ENCODE measurements at places on chromosomes 6 and 20. TPM values are rescaled to one million over a fixed set of nuclear protein-coding genes. Genes with fewer than 3 reads are reported as not detected.

- no peak for ATAC-seq
Measured at GRCh38 chr20:62717933-62718332, 9.3 kb downstream of the NTSR1 start.

Gene PI3
- total RNA-seq, result not detected

DNA sequence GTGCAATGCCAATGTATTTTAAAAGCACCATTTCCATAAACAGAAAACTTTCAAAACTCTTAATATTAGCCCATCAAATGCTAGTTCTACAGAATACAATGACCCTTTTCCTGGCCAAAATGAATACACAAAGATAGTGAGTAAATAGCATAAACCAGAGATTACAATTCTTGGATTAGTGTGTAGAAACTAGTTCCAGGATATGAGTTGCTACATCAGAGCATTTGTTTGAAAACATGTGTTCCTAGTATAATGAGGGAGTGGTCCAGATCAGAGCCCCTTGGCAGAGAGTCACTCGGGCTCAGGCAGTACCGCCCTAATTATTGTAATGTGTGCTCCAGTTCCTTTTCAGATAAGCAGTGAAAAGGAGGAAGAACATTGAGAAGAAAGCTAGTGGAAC is 63.7 kb upstream of the COL21A1 start:
- ATAC-seq, result no peak

DNA sequence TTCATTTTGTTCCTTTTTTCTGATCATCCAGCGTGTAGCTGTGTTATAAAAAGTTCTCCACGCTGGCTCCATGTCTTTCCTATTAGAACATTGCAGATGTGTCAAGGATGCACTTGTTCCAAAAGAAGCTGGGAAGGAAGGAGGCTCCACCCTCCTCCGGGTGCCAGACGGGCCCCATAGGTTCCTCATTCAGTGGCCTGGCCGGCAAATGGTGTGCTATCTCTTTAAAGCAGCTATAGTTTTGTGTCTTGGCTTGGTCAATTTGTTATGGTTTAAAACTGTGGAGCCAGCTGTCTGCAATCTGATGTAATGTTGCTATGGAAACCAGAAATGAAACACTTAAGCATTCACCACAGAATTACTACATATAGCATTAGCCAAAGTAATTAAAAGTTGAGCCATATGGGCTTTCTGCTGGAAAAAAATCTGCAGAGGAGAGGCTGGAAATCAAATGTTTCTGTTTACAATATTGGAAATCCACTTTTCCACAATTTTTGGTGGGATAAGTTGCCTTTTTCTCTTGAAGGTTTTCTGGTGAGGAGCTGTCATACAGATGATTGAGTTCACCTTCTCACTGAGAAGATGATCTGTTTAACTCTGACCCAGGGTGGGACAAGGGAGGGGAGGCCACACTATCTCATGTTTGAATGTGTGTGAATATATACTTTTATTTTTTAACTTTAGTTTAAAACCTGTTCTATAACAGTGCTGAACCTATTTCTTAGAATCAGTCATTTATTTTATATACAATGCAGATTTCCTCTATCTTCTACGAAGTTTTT is 167.4 kb downstream of the SASH1 start:
- peak; percentile 49 for ATAC-seq

Gene HTR1B
- total RNA-seq, result not detected

- no peak for ATAC-seq
Measured at GRCh38 chr6:44261581-44261980, 3.8 kb downstream of the NFKBIE start.

- ATAC-seq, result no peak
Measured at GRCh38 chr6:24394061-24394779, 8.5 kb upstream of the MRS2 start.

DNA sequence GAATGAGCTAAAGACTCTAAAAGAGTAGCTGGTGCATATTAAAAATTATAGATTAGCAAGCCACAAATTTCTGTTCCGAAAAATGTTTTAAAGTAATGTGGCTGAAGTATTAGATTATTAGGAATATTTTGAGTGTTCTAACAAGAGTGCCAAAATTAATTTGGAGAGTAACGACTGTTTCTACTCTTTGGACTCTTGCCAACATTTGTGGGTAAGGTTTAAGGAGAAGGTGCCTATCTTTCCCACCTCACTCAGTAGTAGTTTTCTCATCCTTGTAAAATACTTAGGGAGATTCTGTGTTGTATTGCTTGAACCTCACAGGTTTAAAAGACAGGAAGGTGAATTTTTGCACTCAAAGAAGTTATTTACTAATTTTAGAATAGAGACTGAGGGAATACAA is 5.0 kb downstream of the HSF2 start:
- no peak for ATAC-seq

- peak; percentile 92 for ATAC-seq
Measured at GRCh38 chr6:20319520-20320357, 81.9 kb upstream of the E2F3 start.

GRCh38 chr6:46419576-46420002 is 71.7 kb downstream of the RCAN2 start:
- ATAC-seq, result no peak

Gene SLC22A3
- total RNA-seq, result 0.11 TPM

DNA sequence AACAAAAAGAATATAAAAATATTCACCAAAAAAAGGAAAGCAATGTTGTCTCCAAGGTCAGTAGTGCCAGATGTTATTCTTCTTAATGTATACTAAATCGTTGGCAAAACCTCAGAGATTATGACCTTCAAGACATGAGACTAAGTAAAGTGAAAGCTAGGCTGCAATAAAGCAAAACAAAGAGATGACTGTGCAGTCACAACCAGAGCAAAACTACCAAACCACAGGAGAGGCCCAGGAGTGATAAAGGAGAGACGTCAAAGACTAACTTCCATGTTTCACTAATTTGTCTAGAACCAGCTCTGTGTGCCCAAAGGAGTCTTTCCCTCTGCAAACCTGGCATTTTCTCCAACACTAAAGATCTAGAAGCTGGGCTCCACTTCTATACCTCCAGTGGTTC is 155.9 kb upstream of the POU3F2 start:
- ATAC-seq, result no peak

Gene SCRT2
- not detected for total RNA-seq

GRCh38 chr6:159331451-159331850 is 162.3 kb downstream of the FNDC1 start:
- ATAC-seq, result no peak

Gene RAB5IF
- 186 TPM for total RNA-seq

- no peak for ATAC-seq
Measured at GRCh38 chr6:156279261-156279969, 497.8 kb upstream of the ARID1B start.

Gene NOTCH4
- total RNA-seq, result 0.73 TPM

GRCh38 chr20:2751878-2752566 is 48.4 kb downstream of the CPXM1 start:
- ATAC-seq, result peak; percentile 63

- no peak for ATAC-seq
Measured at GRCh38 chr6:81476881-81477280, 275.6 kb downstream of the TENT5A start.

Gene SASH1
- total RNA-seq, result 1.8 TPM

Gene SPATS1
- total RNA-seq, result not detected

GRCh38 chr6:132648356-132648755 is 10.6 kb downstream of the TAAR1 start:
- ATAC-seq, result peak; percentile 80

DNA sequence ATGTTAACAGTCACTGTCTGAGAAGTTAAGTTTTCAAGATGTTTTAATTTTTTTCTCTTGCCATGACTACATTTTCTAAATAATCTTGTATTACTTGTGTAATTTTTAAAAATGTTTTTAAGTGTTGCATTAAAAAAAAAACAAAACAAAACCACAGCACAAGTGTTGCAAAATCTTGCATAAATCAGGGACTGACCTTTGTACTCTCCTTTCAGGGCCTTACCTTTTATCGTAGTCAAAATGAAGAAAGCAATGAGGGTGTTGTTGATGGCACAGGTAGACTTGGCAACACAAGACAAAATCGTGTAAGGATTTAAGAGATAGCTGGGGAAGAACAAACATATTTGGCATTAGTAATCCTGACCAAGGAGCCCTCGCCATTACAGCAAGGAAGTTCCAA is 42.5 kb downstream of the PIGU start:
- ATAC-seq, result no peak

- no peak for ATAC-seq
Measured at GRCh38 chr6:61192610-61193009, 1093.4 kb downstream of the KHDRBS2 start.

DNA sequence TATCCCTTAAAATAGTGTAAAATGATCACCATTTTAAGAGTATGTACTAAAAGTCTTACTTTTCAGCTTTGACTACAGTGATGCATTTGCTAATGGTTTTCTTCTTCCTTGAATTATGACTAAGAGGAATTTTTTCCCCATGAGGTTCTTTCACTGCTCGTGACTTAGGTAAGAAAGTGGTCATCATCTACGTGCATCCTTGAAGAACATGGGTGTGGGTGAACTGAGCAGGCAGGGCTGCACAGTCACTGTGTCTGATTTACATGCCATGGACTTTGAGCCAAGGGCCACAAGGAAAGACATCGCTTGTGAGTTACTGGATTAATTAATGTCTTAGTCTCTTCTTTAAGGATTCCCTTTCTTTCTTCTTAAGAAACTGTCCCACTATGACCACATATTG is 33.3 kb downstream of the NQO2 start:
- peak; percentile 45 for ATAC-seq

DNA sequence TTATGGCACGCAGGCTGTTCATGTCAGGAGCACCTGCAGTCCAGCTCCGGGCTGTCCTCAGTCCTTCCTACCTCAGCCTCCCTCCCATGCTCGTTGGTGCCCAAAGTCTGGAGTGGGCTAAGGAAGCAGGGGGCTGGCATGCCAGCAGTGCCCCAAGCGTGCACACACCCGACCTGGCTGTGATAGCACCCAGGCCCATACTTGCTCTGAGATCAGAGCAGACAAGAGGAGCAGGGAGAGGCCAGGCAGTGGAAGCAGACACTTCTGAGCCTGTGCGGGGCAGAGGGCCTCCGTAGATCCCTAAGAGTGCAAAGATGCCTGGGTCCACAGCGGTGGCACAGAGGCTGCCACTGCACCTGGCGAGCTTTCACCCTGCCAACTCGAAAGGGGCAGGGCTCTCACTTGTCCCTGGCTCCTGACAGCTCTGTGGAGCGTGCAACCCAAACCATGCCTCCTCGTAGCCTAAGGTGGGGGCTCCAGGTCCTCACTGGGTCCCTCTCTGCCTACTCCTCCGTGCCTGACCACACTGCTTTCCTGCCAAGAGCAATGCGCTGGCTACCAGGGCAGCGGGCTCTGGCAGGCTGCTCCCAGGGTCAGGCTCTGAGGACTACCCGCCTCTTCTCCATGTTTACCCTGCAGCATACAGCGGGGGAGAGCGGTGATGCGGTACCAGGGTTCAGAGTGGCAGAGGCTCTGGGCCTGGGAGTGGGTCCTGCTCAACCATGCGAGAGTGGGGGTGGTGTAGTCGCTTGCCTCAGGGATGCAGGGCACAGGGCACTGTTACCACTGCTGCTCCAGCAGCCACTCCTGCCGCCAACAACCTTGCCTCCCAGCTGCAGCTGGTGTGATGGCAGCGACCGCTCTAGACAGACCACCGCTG is 59.5 kb downstream of the MANEA start:
- ATAC-seq, result no peak

DNA sequence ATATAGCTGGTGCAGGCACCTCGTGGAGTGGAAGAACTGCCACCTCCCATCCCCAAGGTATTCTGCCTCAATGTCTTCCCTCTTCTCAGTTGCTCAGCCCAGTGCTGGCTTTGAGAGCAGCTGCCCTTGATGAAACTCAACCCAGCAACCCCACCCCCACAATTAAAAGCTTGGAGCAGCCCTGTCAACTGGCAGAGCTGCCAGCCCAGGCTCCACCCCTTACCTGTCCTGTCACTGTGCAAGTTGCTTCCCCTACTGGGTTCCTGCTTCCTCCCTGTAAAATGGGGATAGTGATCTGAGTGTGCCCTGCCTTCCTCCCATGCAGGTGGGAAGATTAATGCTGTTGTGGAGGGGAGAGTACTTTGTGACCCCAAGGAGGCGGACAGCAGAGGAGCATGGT is 4.5 kb downstream of the TMEM63B start:
- ATAC-seq, result no peak

Gene OR12D3
- not detected for total RNA-seq

GRCh38 chr6:14074476-14075094 is 43.0 kb upstream of the CD83 start:
- no peak for ATAC-seq

Gene RRAGD
- 22.3 TPM for total RNA-seq

All from activated T-helper 17 cell treated with anti-CD3 and anti-CD28 coated beads, Interleukin-2, amount 50 U/mL, for 72 hours (primary cell).